Stimulated activated CD4-positive, alpha-beta T cell treated with anti-CD3 and anti-CD28 coated beads, Interleukin-15, amount 100 ng/mL, for 24 hours (primary cell): ENCODE measurements at places on chromosomes 6 and 20.
A peak's percentile ranks its signal among the peaks of the same experiment; 100 is the strongest.

GRCh38 chr6:107786709-107787588, 37.2 kb downstream of the SCML4 start:
- DNase-seq = peak; percentile 31

DNA sequence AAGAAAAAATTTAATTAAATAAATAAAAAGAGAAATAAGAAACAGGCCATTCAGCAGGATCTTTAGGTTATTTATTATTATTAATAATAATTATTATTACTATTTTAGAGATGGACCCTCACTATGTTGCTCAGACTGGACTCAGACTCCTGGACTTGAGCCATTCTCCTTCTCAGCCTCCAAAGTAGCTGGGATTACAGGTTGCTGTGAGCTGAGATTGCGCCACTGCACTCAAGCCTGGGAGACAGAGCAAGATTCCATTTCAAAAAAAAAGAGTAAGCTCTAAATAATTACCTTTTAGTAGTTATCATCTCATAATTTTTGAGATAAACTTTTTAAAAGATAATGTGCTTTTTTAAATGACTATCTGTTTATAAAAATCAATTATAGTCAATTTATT, 1102.8 kb upstream of the GJE1 start:
- DNase-seq = no peak

- DNase-seq = no peak
Observed at GRCh38 chr6:73665686-73666319, 12.0 kb upstream of the SLC17A5 start.

DNA sequence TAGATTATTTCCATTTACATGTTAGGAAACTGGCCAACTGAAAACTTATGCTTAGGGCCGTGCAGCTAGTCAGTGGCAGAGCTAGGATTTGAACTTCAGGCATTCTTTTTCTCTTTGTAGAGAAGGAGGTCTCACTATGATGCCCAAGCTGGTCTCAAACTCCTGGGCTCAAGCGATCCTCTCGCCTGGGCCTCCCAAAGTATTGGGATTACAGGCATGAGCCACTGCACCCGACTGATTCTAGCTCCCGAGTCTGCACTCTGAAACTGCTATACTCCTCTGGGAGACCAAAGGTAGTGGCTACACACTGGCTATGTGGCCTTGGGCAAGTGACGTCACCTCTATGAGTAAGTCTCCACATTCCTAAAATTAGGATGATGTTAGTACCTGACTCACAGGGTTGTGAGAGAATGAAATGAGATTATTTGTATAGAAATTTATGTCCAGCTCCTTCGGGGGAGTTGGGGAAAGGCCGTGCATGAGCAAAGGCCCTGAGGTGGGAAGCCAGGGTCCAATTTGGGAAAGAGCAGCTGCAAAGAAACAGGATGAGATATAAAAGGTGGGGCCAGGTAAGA, 6.4 kb downstream of the PLTP start:
- DNase-seq = no peak

DNA sequence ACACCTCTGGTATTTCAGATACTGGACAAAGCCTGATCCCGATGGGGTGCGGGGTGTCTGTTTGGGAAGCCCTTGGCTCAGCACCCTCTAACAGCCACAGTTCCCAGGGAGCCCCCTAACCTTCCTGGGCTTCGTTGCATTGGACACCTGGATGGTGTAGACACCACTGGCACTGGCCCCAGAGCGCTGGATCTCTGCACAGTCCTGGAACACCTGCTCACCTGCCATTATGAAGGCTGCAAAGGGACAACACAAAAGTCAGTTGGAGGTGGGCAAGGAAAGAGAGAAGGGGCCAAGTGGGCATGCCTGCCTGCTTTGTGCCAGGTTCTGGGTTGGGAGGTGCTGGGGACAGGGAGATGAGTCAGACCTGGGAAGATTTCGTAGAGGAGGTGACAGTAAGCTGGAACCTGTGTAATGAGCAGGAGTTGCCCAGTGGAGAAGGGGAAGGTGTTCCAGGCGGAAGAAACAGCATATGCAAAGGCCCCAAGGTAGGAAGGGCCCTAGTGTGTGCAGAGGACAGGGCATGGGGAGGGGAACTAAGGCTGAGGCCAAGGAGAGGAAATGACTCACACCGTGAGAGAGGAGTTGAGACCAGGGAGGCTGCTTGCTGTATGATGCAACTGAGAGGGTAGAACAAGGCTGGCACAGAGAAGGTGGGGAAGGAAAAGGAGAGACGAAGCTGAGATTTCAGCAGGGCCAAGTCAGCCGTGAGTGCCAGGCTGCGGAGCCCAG, 34.9 kb downstream of the ANGPT4 start:
- DNase-seq = peak; percentile 41

GRCh38 chr6:47358440-47359225, 48.9 kb upstream of the TNFRSF21 start:
- no peak for DNase-seq

- peak; percentile 70 for DNase-seq
Observed at GRCh38 chr6:167047554-167047953, 48.4 kb downstream of the CEP43 start.

GRCh38 chr6:163945808-163946207, 531.3 kb downstream of the QKI start:
- DNase-seq = no peak

- DNase-seq = peak; percentile 4
Observed at GRCh38 chr6:122730775-122731386, 48.6 kb upstream of the FABP7 start.

DNA sequence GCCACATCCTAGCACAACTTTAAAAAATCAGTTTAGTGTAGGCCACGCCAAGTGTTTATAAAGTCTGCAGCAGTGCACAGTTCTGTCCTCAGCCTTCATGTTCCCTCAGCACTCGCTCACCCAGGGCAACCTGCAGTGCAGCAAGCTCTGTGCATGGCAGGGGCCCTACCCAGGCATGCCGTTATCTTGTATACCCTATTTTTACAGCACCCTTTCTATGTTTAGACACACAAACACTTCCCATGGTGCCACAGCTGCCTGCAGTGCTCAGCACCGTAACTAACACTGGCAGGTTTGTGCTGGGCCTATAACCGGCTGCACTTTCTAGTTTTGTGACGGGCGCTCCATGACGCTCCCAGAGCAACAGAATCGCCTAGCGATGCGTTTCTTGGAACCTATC, 43.8 kb downstream of the ZBTB46 start:
- DNase-seq = no peak

GRCh38 chr6:164135511-164136132, 721.1 kb downstream of the QKI start:
- no peak for DNase-seq

GRCh38 chr20:38890497-38890818, 35.8 kb upstream of the FAM83D start:
- DNase-seq = peak; percentile 34

GRCh38 chr6:44102527-44102926, 24.7 kb downstream of the MRPL14 start:
- no peak for DNase-seq

DNA sequence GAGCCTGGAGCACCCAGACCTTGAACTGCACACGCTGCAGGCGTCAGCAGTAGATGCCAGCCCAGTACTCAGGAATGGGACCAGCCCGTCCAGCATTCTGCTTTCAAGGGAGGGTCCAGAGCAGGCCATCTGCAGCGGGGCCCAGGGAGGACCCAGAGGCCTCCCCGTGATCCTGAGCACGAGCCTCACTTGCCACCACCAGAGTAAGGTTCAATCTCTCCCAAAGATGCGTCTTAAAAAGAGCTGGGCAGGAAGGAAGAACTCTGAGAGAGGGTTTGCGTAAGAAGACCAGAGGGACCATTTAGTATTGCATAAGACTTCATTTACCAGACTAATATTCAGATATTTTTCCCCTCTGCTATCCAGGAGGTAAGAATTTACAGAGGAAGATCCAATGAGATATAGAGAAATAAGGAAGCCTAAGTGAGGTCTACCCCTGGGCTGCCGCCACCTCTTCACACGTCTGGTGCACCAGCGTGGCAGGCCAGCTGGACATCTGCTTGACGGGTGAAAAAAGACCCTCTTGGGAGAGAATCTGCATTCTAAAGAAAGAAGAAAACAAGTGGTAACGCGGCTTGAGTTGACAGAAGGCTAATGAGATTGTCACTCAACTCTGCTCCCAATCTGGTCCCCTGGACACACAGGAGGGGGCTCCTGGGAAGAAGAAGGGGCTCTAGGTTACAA, 107.3 kb downstream of the PRND start:
- no peak for DNase-seq

- DNase-seq = no peak
Observed at GRCh38 chr6:69379518-69379917, 417.3 kb downstream of the LMBRD1 start.

DNA sequence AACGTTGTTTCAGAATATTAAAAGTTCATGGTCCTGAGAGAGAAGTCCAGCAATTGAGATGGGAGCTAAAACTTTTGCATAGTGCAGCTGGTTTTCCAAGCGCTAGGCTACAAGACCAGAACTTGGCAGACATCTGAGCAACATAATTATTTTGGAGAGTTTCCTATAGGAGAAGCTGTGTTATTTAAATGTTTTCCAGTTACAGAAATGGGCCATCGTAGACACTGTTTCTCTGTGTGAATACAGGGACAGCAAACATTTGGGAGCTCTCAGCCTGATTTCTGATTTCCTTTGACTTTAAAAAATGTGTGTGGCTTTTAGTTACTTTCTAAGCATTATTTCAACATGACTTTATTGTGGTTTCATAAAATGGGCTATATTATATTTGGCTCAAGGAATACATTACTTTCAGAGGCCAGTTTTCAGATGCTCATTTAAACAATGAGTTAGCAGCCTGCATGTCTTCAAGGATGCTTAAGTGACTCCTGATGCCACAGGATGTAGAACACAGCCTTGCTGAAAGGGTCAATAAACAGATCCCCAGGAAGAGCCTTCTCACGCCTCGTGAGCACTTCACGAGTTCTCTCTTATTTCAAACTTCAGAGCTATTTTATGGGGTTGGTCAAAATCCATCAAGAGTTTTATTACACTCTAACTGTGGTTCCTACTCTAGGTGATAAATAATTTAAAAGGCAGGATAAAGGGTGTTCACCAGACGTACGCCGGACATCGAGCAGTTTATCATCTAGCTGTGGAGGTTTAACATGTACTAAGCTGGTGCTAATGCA, 193.8 kb downstream of the SMOC2 start:
- DNase-seq = no peak

DNA sequence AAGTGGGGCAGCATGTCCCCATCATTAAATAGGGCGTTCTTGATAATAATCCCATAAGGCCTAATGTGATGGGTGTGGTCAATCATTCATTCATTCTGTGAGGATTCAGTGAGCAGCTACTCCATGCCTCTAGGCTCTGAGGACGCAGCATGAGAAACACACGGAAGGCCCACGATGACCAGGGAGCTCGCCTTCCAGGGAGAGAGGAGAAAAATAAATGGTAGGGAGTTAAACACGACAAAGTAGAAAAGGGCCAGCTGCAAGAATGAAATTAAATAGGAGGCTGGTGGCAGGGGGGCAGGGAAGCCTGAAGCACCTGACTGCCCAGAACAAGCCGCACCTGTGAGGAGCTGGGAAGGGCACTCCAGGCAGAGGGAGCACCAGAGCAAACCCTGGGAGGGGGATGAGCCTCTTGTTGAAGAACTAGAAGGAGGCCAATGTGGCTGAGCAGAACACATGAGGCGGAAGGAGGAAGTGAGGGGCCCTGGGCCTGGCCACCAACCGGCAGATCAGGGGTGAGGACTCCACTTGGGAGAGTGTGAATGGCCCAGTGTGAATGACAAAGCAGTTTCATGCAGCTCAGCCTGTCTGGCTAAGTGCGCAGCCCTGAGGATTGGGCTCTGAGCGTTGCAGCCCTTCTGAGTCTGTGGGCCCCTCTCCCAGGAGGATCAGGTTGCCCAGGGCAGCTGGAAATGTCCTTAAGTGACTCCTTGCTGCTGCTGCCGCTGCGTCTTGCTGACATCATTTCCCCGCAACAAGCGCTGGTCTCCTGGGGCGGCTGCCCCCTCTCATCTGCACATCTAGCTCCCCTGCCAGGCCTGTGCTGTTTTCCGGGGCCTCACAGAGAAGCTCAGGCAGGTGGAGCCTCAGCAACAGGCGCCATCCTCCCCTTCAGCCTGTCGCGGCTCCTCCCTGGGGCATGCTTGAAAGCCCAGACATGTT, 99.9 kb downstream of the CDH26 start:
- peak; percentile 25 for DNase-seq

- peak; percentile 78 for DNase-seq
Observed at GRCh38 chr20:43658069-43658722, 8.7 kb upstream of the MYBL2 start.

GRCh38 chr6:39840781-39841180, 48.6 kb downstream of the DAAM2 start:
- DNase-seq = no peak

DNA sequence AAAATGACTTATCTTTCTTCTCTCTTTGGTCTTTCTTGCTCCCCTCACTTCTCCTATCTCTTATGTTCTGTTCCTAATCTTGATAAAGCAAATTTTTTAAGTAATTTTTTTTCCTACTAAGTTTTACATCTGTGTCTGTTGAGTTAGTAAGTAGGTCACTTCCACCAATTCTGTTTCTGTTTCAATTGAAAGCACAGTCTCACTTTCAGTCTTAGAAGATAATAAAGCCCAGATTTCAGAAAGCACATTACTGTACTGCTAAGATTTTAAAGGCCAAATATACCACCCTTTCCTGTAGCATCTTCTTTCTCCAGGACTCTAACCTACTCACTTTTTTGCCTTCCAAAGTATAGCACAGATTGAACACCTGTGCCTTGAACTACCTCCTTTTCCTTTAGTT, 866.1 kb upstream of the ADGRB3 start:
- DNase-seq = no peak

DNA sequence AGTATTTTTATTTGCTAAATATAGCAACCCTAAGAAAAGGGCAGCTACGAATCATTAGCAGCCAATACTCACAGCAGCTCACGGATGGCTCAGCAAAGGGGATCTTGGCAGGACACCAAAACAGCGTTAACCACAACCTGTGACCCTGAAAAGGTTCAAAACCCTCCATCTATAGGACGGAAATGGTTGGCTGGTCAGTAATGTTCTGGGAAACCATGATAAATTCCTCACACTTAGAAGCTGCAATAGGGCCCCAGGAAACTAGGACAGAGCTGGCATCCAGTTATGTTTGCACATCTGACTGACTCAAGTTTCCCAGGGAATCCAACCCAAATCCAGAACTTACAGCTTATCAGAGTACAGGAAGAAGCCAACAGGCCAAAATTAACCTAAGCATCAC, 30.9 kb upstream of the PTPRT start:
- no peak for DNase-seq

- no peak for DNase-seq
Observed at GRCh38 chr6:23445157-23445710, 680.8 kb upstream of the NRSN1 start.
